Effector memory CD4-positive, alpha-beta T cell (primary cell): ENCODE measurements at places on chromosomes 2 and 18.

DNA sequence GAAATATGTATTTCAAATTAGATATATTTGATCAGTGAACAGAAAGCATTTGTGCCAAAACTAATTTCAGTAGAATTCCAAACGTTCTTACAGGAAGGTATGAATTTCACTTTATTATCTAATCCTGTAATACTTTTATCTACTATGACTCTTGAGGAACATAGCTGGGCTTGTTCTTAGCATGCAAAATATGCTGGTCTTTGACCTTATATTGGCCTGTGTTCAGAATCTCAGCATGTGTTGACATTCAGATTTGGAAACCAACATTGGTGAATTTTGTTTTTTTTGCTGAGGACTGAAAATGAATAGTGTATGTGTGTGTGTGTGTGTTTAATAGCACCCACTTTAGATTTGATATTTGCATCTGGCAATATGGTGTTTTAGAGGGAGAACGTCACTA, 112.2 kb downstream of the MEIS1 start:
- no peak for DNase-seq

GRCh38 chr2:218043701-218044109, 25.3 kb upstream of the RUFY4 start:
- no peak for DNase-seq

- no peak for DNase-seq
Observed at GRCh38 chr2:188974164-188974563, at the start of gene COL3A1. Gene COL3A1, plus strand, starts transcription at chr2:188974373. Its CDS starts 117 bp downstream, at chr2:188974490.

GRCh38 chr2:117514371-117514770, 300.1 kb upstream of the DDX18 start:
- DNase-seq = no peak

DNA sequence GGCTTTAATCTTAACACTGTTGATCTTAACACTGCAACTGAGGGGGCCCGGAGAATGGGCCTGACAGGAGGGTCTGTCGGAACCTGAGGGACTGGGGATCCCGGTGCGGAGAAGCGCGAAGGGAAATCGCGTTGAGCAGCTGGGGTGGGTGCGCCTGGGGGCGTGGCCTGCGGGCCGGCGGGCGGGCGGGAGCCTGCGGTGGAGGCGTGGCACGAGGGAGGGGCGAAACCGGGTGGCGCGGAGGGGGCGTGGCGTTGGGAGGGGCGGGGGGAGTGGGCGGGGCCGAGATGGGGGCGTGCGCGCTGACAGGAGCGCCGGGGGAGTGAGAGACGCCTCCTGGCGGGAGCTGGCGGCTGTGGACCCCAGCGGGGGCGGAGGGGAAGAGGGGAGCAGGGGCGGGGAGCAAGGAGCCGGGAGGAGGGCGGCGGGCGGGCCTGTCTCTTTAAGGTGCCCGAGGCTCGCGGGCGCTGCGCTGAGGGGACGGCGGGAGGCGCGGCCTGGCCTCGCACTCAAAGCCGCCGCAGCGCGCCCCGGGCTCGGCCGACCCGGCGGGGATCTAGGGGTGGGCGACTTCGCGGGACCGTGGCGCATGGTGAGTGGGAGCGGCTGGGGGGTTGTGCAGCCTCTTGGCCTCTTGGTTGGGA, at the start of gene TWSG1:
Gene TWSG1 (plus strand): TSS at position 445 of the 644 bp plus-strand sequence. CDS start 2,457 bp downstream, outside the sequence.
- DNase-seq = peak; percentile 89

- no peak for DNase-seq
Observed at GRCh38 chr2:48218169-48218568, 311.8 kb upstream of the STON1 start.

- no peak for DNase-seq
Observed at GRCh38 chr2:193584522-193584938, 1389.8 kb upstream of the TMEFF2 start.

DNA sequence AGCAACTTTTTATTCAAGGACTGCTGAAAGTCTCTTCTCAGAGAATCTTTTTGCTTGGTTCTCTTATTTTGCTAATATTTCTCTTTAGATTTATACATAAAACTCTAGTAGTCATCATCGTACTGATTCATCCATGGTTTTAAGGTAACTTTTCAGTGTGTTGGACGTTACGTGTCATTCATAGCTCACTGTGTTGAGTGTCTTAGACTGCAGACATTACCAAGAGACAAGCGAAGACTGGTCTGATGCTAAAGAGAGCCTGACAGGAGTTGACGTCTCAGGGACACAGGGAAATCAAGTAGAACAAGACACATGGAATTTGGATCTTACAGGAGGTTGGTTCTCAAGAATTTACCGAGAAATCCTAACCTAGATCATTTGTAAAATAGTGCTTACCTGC, 25.5 kb downstream of the RBM44 start:
- no peak for DNase-seq

DNA sequence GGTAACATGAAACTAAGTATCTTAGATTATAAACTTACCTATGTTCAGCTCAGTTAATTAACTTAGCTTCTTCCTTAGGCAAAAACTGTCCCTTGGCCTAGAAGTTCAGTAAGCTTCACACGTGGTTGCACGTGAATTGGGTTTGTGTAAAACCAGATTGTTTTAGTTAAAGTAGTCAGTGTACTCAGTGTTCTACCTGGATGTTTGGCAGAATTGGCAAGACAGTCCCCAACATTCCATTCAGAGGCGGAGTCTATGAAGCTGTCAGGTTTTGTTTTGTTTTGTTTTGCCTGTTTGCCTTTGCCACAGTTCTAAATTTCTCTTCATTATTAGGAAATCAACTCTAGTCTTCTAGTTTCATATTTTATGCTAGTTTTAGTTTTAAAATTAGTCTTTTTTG, 105.3 kb upstream of the ZEB2 start:
- no peak for DNase-seq

DNA sequence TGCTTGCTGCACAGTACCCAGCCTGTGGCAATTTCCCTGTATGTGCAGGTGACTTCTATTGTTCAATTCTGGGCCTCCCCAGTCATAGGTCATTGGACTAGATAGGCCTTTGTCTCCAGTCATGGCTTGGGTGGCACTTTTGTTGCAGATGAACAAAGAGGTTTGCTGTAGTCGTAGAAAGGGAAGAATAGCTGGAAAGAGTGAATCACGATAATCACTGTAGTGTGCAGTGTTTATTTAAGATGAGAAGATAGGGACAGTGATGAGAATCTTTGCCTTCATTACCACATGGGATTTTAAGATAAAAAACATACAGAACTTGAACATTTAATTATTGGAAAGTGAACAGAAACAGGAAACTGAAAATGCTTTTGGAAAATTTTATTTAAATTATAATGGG, 156.1 kb upstream of the CYRIA start:
- DNase-seq = no peak

DNA sequence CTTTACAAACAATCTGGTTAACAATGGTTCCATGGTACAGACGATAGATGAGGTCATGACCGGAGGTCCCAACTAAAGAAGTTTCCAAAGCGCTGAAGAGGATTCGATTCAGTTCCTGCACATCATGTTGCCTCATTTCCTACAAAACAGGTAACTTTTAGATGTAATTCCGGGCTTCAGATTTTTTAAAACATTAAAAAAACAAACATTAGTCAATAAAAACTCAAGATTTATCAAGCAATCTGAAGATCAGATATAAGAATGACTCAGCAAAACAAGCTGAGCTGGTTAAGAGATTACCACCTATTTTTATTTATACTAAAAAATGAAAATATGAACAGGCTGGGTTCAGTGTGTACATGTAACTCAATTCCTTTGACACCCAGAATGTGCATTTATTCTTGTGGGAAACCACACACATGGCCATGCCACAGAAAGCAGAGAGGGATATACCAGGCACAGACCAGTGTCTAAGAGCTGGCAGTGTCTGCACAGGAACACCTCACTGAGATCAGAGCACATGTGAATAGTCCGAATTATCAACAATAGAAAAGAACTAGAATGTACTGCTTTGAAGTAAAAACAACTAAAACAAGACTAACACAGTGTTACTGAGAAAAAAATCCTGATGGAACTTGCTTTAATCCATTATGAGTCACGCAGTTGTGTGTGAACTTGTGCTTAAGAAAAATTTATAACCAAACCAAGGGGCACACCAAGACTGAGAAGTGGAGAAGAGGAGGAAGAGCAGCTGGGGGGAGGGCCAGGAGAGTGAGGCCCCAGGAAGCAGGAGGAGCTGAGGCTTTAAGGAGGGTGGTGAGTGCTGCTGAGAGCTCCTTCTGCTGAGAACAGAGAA, 9.5 kb downstream of the USP40 start:
- no peak for DNase-seq

- no peak for DNase-seq
Observed at GRCh38 chr18:44696892-44697291, 16.2 kb downstream of the SETBP1 start.

- DNase-seq = no peak
Observed at GRCh38 chr18:73511771-73512503, 635.7 kb downstream of the FBXO15 start.

DNA sequence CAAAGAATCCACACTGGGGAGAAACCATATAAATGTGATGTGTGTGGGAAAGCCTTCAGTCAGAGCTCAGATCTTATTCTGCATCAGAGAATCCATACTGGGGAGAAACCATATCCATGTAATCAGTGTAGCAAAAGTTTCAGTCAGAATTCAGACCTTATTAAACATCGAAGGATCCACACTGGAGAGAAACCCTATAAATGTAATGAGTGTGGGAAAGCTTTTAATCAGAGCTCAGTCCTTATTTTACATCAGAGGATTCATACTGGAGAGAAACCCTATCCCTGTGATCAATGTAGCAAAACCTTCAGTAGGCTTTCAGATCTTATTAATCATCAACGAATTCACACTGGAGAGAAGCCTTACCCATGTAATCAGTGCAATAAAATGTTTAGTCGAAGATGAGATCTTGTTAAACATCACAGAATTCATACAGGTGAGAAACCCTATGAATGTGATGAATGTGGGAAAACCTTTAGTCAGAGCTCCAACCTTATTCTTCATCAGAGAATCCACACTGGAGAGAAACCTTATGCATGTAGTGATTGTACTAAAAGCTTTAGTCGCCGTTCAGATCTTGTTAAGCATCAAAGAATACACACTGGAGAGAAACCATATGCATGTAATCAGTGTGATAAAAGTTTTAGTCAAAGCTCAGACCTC, 16.7 kb upstream of the ZSCAN30 start:
- no peak for DNase-seq

GRCh38 chr18:32771871-32772580, 797 bp downstream of the KLHL14 start:
- DNase-seq = no peak

- no peak for DNase-seq
Observed at GRCh38 chr2:224764565-224765236, 48.5 kb upstream of the CCDC195 start.

DNA sequence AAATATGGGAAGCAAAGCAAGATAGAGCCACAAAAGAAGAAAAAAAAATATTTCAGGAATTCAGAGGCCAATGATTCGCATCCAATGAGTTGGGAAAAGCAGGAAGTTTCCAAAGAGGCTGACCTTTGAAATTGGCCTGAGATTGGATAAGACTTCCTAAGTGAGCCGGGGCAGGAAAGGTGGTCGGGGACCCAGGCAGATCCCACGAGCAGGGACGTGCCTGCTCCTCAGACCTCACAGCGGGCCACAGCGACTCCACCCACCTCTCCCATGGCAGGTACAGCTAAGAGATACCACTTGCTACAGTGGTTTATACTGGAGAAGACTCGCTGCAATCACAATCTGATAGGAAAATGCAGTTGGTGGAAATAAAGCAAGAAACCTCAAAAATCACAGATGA, 102.8 kb upstream of the SALL3 start:
- no peak for DNase-seq

DNA sequence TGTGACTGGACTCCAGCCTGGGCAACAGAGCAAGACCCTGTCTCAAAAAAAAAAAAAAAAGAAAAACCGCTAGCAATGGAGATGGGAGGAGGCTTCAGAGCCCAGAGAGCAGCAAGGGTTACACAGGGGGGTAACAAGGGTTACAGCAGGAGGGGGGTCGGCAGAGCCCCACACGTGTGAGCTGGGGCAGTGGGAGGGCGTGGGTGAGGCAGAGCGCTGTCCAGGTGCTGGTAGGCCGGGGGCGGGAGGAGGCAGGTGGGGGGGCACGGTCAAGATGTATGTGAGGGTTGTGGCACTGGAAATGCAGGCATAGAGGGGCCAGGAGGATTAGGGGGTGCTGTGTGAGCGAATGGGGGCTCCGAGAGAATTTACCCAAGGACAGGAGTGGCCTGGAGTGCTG, 3.4 kb downstream of the MZT2B start:
- no peak for DNase-seq

GRCh38 chr2:218343591-218343990, 13.1 kb upstream of the CATIP start:
- no peak for DNase-seq

GRCh38 chr2:5368263-5368662, 323.9 kb upstream of the SOX11 start:
- DNase-seq = no peak

GRCh38 chr2:196293751-196294515, 122.6 kb upstream of the STK17B start:
- no peak for DNase-seq

DNA sequence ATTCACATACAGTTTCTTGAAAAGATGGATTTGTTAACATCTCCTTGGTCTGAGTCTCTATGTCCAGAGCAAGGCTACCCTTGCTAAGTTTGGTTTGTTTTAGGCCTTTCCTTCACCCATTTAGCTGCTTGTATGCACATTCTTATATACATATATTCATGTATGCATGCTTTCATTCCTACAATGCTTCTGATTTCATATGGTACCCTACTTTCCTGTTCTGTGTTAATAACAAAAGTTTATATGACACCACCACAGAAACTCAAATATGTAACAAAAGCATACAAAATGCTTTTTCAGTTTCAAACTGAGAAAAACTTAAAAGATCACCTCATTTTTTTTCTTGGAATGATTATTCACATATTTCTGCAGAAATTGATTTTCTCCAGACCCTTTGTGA, 39.4 kb downstream of the OSGEPL1 start:
- DNase-seq = no peak

GRCh38 chr2:236550701-236551465, 18.7 kb upstream of the ACKR3 start:
- DNase-seq = no peak

GRCh38 chr2:240358821-240359397, 76.6 kb upstream of the GPC1 start:
- no peak for DNase-seq

GRCh38 chr2:199743415-199744120, 107.4 kb downstream of the FTCDNL1 start:
- DNase-seq = no peak

DNA sequence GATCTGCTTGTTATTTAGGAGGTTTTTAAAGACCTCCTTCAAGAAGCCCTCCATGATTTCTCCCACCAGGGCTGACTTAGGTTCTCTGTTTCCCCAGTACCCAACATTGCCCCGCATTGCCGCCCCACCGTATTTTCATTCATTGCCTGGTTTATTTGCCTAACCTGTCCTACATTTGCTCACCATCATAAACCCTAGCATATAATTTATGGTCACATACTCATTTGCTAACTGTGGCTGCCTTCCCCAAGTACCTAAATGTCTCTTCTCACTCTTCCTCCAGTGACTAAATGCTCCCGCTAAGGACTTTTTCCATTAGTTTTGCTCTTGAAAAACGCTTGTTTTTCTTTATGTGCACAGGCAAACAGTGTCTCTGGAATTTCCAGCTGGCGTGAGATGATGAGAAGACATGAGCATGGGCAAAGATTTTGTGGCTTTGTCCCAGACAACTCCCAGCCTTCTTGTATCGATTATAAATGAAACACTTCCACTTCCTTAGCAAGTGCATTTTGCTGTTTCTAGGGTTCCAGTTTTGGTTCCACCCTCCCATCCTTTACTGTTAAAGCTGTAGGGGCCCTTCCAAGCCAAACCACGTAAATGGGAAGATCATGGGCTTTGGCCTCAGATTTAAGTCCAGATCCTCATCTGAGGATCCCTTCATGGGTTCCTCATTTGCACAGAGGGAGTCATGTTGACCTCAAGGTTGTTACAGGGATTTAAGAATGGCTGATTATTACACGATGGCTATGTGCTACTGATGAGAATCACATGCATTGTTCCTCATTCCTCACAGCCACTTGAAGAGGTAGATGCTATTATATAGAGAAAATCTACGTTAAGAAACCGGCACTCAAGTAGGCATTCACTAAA, 21.0 kb upstream of the ARMC9 start:
- no peak for DNase-seq
